ENCODE measurements at places on chromosomes 6 and 20.

DNA sequence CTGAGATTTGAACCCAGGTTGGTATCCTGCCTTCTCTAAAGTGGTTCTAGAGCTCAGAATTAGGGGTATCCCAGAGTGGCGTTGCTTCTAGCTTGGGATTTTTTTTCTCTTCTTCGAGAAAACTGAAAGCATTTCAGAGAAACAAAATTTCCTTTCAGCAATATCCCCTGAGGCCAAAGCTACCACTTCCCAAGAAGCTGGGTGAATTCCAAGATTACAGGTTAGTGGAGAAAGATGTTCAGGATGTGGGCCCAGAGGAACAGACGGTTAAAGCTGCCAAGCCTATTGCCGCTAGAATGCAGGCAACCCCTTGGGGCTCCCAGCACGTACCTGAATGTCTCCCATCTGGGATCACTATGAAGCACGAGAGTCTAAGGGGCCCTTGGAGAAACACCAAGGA is 134.1 kb downstream of the FOXO3 start:
- no peak for DNase-seq

DNA sequence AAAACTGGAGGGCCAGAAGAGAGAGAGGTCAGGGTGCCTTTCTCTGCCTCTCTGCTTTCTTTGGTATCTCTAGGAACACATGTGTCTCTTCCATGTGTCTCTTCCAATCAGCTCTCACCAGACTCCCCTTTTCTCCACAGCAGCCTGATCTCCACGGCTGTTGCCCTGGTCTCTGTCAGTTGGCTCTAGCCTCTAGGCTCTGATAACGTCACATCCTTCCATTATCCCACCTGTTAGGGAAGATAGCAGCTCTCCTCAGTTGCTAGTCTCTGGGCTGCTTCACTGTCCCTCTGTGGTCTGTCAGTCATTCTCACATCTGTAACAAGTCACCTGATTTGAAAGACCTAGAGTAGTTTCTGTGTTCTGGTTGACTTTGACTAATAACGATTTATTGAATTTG is 80.2 kb downstream of the PLCB4 start:
- no peak for DNase-seq

- DNase-seq, result peak; percentile 80
Measured at GRCh38 chr6:42428326-42429041, 23.2 kb downstream of the TRERF1 start.

DNA sequence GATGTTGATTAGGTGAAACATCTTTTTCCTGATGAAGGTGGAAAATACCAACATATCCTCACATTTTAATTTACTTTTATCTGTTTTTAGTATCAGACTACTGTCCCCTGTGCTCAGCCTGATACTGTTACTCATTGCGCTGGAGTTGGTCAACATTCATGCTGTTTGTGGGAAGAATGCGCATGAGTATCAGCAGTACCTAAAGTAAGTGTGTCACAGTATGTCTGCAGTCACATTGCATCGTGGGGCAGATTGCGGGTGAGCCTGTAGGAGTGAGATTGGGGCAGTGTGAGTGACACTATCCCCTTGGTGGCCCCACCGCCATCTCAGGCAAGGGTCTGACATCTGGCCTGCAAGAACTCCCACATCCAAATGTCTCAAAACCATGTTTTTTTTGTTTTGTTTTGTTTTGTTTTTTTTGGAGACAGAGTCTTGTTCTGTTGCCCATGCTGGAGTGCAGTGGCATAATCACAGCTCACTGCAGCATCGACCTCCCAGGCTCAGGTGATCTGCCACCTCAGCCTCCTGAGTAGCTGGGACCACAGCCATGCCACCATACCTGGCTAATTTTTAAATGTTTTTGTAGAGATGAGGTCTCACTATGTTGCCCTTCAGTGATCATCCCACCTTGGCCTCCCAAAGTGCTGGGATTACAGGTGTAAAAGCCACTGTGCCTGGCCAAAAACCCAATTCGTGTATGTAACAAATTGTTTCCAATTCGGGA is 27.8 kb downstream of the ERMARD start:
- DNase-seq, result no peak

- DNase-seq, result no peak
Measured at GRCh38 chr6:70389261-70389660, 24.0 kb upstream of the FAM135A start.

DNA sequence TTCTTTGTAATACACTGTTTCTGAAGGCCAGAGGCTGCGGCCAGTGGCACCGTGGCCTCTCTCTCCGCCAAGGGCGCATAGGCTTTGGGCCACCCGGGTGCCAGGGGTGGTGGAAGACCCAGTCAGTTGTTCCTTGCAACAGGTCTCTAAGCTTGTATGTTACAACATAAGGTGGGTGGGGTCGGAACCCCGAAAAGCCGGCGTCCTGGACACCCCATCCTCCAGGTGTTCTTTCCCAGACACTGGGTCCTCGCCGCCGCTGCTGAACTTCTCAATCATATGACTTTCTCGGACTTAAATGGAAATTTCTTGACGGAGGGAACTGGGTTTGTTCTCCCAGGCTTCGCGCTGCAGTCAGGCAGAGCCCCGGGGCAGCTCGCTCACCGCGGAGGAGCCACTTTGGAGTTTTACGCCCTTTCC is 983 bp upstream of the KCNQ5 start:
- DNase-seq, result no peak

GRCh38 chr6:8017705-8018104 is 46.5 kb downstream of the BLOC1S5 start:
- no peak for DNase-seq

DNA sequence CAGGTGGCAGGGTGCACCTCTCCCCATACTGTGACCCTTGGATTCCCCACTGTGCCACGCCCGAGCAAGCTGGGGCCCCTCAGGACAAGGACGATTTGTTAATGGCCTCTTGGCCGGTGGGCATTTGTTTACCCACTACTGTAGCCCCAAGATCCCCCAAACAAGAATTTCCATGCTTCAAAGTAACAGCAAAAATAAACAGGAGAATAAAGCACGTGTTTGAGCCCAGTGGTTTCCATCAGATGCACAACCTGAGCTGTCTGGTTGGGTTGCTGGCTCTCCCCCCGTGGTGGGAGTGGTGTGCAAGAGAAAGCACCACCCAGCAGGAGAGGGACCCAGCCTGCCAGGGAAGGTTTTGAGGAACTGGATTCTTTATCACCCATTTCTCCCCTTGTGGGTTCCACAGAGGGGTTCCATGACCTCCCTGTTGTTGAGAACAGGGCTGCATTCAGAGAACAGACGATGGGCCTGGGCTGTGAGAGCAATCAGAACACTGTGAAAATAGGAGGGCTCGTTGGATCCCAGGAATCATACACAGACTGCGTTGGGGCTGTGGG is 4.8 kb downstream of the CD93 start:
- DNase-seq, result no peak

DNA sequence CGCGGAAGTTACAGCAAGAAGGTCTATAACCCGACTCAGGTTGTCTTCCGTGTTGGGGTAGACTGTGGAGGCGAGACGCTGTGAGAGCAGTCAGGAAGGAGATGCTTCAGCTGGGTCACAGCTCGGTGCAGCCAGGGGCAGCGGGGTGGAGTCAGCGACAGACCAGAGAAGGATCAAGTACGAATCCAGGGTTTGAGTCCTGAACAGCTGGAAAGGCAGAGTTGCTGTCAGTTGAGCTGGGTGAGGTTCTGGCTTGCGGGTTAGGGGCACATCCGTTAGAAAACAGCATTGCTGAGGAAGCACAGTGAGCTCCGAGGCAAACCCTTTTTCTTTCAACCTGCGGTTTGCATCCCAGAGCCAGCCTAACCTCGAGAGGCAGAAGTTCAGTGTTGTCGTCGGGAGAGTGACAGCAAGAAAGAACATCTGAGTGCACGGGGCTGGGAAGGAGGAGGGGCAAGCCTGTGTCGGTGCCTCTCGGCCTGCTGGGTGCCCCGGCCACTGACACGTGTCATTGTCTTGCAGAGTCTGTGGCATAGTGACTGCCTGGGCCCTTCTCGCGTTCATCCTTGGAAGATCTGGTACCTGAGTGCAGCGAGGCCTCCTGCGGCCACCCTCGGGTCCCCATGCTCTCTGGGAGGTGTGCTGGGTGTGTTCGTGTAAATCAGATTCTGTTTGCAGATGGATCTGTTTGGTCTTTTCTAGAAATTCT is 20.0 kb downstream of the PNLDC1 start:
- peak; percentile 26 for DNase-seq

DNA sequence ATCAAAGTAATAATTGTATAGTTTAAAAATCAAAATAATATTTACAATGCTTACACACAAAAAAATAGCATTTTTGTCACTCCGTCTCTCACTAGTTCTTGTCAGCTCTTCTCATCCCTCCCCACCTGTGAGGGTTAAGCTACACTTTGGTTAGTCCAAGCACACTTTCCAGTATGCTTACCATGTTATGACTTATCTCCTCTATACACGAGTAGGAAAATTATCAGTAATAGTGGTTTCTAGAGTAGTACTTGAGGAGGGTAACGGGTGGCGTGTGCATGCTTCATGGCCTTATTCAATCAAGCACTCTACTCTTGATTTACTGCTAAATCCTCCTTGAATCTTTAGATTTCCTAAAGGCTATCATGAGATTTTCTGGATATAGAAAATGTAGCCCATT is 443.7 kb downstream of the UTRN start:
- DNase-seq, result no peak

DNA sequence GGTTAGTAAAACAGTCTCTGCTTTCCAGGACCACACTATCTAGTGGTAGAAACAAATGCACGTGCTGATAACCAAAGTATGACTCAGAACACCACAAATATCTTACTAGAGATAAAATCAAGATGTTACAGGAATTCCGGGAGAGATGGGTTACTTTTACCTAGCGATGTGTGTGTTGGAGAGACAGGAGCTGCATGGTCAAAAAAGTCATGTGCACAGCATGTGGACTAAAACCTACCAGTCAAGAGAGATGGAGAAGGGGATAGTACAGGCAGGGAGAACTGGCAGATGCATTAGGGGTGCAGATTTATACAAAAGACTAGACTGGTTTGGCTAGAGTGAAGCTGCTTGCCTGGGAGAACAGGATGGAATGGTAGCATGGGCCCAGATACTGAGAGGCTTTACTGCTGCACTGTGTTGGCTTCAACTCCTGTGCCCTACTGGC is 75.3 kb upstream of the MRAP2 start:
- no peak for DNase-seq

DNA sequence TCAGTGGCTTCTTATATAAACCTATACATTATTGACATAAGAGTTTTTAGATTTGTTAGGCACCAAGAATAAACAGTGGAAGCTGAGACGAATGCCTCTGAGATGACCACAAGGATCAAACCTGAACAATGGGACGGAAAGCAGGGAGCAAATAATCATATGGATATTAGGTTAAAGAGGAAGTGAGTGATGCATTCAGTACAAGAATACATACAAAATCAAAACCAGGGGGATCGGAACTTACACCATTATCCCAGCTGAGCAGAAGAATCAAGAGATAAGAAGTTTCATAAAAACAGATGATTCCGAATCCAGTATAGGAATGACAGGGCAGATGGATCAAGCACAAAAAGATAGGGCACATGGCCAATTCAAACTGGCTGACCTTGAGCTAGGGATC is 21.9 kb upstream of the CNKSR3 start:
- DNase-seq, result no peak

DNA sequence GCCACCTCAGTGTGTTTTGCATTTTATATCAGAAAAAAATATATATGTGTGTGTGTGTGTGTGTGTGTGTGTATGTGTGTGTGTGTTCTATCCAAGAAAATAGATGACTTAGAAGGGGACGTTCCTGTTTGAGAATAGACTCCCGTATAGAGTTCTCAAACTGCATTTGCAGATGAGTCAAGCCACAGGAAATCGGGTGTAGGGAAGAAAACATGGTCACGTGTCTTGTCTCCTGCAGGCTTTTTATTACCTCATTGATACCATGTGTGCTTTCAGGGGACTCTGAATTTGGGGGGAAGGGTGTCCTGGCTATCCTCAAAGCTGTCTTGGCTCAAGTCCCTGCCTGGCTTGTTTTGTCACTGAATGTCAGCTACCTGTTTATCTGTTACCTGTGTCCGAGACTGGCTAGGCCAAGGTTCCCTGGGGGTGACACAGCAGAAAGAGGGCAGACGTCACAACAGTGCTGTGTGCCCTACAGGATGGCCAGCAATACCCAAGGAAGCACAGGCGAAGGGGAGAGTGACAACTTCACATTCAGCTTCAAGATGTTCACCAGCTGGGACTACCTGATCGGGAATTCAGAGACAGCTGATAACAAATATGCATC is 55.7 kb upstream of the NOP56 start:
- DNase-seq, result no peak

GRCh38 chr6:17354700-17355403 is 38.5 kb upstream of the CAP2 start:
- DNase-seq, result no peak

GRCh38 chr6:108625581-108625980 is 64.9 kb downstream of the FOXO3 start:
- DNase-seq, result no peak

GRCh38 chr6:93329301-93330000 is 89.9 kb downstream of the EPHA7 start:
- DNase-seq, result no peak

DNA sequence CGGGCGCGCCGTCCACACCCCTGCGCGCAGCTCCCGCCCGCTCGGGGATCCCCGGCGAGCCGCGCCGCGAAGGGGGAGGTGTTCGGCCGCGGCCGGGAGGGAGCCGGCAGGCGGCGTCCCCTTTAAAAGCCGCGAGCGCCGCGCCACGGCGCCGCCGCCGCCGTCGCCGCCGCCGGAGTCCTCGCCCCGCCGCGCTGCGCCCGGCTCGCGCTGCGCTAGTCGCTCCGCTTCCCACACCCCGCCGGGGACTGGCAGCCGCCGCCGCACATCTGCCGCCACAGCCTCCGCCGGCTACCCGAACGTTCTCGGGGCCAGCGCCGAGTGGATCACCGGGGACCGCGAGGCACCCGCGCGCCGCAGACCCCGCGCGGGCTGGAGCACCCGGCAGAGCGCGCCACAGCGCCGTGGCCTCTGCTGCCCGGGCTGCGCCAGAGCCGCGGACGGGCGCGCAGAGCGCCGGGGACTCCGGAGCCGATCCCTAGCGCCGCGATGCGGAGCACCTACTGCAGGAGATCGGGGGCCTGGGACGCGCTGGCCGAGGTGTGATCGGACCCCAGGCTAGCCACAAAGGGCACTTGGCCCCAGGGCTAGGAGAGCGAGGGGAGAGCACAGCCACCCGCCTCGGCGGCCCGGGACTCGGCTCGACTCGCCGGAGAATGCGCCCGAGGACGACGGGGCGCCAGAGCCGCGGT is at the start of gene BMP2:
Gene BMP2 (plus strand): TSS at position 151 of the 692 bp plus-strand sequence. CDS start 2,441 bp downstream, outside the sequence.
- no peak for DNase-seq

DNA sequence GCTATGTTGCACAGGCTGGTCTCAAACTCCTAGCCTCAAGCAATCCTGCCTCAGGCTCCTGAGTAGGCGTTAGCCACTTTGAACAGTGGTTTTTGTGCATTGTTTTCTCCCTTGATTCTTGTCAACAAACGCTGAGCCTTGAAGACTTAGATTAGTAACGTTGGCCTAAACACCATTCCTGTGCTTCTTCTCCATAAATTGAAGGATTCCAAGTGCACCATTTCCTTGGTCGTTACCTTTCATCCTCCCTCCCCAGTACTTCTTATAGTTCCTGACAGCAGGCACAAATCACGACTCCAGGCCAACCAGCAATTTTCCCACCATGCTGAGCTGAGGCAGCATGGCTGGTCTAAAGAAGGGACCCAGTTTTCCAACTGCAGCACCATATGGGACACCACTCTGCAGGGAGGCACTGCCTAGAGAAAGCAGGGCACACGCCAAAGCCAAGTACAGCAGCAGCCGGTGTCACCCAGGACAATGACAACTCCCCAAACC is 8.9 kb downstream of the RPS10 start:
- no peak for DNase-seq

Data from CD4-positive, alpha-beta T cell treated with Interleukin-4 for 4 hours (primary cell).